Mucosa of gallbladder (tissue), 1 donor: ENCODE measurements at places on chromosomes 2 and 18. TPM values are rescaled to one million over a fixed set of nuclear protein-coding genes. Genes with fewer than 3 reads are reported as not detected.

- no peak for DNase-seq
Measured at GRCh38 chr2:224174521-224174920, 135.4 kb upstream of the SERPINE2 start.

DNA sequence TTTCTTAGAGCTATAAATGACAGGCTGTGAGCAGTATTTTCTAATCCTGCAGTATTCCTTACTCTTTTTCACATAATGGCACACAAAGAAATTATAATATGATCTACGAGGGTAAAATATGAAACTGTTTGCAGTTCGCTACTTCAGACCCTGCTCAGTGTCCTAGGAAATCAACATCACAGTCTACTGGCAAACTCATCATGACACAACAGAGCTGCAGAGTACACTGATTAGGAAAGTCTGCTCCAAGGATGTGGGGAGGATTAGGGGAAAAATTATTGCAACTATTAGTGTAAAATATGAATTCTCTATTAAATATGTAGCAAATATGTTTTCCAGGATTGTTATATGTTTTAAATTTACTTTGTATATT is 149.2 kb upstream of the REG3G start:
- DNase-seq, result no peak

DNA sequence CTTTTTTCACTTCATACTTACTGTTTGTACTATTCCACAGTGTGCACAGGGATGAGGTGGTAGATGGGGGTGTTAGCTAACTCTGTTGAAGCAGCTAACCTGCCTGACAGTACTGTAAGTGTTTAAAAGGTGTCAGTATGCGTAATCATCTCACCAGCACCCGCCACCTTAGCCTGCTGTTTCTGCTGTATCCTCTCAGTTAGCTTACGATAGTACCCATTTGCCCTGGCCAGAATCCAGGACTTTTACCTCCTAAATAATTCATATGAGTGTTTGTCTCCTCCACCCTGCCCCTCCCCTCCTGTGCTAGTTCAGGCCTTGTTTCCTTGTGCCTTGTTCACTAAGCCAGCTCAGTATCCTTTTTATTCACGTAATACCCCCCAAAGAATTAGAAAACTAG is 34.2 kb downstream of the TRAPPC12 start:
- no peak for DNase-seq

Gene PELI1
- 53.5 TPM for total RNA-seq

Gene SRBD1
- total RNA-seq, result 13.6 TPM

Gene EIF2AK2
- total RNA-seq, result 28.7 TPM

Gene IL18R1
- total RNA-seq, result 6.2 TPM

Gene DSG2
- total RNA-seq, result 103 TPM
